ENCODE measurements at places on chromosomes 7 and 10.
A peak's percentile ranks its signal among the peaks of the same experiment; 100 is the strongest.

DNA sequence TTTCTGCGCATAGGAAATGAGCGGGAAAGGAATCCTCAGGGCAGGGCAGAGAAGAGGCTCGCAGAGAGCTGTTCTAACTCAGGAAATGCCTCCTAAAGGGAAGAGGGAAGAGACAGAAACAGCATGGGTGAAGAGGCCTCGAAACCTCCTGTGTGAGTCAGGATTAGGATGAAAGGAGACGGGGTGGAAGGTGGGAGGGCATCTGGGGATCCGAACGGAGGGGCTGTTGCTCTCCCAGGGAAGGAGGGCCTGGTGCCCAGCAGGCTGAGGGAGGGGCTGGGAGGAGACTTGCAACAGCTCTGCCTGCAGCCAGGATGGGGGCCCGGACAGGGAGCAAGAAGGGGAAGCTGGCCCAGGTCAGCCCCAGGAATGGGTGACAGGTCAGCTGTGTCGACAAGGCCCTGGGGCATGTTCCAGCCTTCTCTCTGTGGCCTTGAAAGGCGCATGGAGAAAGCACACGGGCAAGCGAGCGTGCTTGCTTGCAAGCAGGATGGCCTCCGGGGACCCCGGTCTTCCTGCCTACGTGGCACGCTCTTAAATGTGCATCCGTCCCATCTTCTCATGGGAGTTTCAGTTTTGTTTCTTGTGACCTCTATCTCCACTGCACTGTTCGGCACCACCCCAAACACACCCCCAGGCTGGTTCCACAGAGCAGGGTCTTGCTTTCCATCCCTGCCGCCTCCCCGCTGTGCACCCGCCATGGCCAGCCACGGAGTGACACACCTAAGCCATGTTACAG is 63.5 kb downstream of the HIPK2 start:
- DNase-seq: no peak

- DNase-seq: no peak
These were observed 57.3 kb upstream of the CAMK2B start for GRCh38 chr7:44382459-44383265.

DNA sequence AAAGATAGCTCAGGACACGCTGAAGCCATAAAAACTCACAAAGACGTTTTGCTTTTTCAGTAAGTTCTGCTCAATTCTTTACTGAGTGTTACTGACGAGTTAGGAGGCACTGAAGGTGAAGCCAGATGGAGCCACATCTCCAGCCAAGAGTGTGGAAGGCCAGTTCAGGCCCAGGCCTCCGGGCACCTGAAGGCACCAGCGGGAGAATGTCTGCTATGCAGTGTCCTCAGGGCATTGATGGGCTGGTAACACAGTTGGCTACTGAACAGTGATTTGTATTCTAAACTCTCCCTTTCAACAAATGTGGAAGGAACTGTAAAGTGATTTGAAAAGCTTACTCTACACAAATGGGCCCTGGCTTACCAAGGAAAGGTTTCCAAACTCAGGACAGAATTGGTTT is 64.8 kb upstream of the SVIL start:
- DNase-seq: no peak

DNA sequence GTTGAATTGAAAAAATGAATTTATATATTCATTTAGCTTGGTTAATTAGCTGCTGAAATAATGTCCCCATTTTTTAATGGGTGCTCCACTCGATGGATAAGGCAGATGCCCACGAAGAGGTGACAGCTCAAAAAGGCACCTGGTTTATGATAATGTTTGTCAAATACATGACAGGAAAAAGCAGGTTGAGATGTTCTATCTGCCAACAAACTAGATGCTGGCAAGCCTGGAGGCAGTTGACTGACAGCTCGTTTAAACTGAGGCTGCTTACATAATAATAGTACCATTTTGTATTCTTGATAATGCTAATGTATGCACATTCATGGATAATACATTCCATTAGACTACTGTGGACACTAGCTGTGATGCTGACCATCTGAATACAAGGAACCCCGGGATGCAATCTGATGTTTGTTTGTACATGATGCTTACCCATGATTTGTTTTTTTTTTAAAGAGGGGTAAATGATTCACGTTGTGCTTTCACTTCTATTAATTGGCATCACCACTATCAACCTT is 69.0 kb upstream of the GPR158 start:
- DNase-seq: no peak

- DNase-seq: no peak
These were observed 43.4 kb upstream of the LYZL1 start for GRCh38 chr10:29245476-29245875.

DNA sequence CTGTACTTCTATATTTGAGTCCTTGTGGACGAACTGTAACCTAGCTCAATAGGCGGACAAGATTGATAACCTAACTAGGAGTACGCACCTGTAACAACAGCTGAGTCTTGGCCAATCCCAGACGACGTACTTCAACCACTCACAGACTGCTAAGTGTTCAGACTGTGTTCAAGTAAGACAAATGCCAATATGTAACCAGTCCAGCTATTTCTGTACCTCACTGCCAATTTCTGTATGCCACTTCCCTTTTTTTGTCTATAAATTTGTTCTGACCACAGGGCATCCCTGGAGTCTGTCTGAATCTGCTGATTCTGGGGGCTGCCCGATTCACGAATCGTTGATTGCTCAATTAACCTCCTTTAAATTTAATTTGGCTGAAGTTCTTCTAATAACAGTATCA is 32.2 kb downstream of the HACD1 start:
- no peak for DNase-seq

GRCh38 chr10:78531088-78531487 is 497.4 kb downstream of the RPS24 start:
- DNase-seq: no peak

- DNase-seq: no peak
These were observed 561.7 kb downstream of the PTPRN2 start for GRCh38 chr7:158025686-158026600.

DNA sequence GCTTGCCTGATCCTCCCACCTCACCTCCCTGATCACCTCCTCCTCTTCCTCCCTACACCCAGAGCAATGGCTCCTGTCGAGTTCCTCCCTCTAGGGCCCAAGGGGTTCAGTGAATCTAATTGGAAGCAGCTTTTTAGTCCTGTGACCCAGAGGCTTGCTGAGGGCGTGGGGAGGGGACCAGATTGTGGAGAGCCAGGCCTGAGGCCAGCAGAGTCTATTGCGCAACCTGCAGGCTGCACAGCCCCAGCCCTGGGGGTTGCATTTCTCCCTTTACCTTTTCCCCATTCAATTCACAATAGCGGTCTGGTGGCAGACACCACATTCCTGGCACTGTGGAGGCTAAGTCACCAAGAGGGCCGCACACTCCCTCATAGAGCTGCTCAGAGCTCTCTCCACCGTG is 32.5 kb downstream of the GHRHR start:
- no peak for DNase-seq

DNA sequence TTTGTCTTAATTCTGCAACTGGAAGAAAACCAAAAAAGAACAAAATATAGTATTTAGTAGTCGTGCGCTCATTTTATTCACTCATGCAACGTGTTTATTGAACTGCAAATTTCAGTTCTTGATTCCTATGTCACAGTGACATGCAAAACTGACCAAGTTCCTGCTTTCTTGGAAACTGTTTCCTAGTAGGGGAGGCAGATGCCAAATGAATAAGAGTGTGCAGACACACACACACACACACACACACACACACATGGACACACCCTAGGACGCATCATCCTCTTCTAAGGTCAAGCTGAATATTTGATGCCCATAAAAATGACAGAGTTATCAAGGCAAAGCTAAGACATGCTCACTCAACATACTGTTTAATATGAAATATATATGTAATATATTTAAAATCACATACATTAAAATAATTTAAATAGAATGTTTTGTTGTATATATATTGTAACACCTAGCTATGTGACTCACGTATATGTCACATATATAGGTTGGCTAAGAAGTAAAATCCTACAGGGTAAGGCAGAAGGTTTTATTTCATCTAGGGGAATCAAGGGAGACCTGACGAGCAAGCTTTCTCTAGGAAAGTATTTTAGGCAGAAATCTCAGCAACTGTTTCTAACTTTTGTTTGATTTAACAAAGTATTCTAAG is 79.6 kb downstream of the SVIL start:
- DNase-seq: no peak

DNA sequence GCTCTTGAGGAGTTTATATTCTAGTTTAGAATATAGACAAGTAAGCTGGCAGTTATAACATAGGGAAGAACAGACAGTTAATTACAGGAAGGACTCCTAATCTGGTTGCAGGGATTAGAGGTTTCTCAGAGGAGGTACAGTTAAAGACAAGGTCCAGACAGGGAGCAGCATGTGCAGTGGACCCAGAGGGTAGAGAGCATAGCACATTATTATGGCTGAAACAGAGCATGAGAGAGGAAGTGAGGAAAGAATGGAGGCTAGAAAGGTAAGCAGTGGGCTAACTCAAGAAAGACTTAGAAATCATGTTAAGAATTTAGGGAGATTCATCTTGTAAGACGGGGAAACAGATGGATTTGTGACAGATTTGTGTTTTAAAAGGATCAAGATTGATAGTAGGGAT is 9.7 kb downstream of the MIOS start:
- DNase-seq: no peak

DNA sequence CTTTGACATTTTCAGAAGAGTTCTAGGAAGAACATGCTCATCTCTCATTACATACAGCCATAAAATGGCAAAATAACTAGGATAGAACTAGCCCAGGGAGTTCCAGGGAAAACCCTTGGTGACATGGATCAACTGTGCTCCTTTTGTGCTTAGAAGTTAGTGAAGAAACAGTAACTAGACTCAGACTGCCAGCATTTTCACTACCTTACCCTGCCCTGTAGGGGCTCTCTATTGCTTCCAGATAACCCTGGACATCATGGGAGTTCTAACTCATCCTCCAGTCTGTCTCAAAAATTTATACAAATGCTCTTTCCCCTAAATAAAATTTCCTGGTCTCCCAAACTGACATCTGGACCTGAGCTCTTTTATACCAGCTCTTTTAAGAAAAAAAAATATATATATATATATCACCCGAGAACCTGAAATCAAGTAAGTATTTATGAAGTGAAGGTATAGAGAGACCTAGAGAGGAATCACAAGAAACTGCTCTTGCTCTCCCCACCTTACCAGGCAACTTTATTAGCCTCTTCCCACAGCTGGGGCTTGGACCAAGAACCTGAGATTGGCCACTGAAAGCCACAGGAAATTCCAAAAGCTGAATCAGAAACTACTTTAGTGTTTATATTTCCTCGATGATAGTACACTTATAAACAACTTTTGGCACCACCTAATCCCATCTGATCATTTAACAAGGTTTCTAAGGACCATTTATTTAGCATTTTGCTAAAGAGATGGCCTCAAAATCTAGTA is 101.4 kb downstream of the RELN start:
- DNase-seq: no peak

GRCh38 chr7:106660862-106661720 is at the start of gene CCDC71L:
TSS of gene CCDC71L (minus strand) at chr7:106661158. CDS start at chr7:106660896, 262 bp downstream.
- DNase-seq: peak; percentile 90

GRCh38 chr10:7045891-7046599 is 364.8 kb downstream of the SFMBT2 start:
- no peak for DNase-seq

DNA sequence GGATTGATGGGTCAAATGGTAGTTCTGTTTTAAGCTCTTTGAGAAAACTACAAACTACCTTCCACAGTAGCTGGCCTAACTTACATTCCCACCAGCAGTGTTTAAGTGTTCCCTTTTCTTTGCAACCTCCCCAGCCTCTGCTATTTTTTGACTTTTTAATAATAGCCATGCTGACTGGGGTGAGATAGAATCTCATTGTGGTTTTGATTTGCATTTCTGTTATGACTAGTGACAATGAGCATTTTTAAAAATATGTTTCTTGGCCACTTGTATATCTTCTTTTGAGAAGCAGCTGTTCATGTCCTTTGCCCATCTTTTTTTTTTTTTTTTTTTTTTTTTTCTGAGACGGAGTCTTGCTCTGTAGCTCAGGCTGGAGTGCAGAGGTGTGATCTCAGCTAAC is 155.2 kb upstream of the BMPER start:
- no peak for DNase-seq

- DNase-seq: no peak
These were observed 820.6 kb upstream of the KCND2 start for GRCh38 chr7:119452401-119452800.

DNA sequence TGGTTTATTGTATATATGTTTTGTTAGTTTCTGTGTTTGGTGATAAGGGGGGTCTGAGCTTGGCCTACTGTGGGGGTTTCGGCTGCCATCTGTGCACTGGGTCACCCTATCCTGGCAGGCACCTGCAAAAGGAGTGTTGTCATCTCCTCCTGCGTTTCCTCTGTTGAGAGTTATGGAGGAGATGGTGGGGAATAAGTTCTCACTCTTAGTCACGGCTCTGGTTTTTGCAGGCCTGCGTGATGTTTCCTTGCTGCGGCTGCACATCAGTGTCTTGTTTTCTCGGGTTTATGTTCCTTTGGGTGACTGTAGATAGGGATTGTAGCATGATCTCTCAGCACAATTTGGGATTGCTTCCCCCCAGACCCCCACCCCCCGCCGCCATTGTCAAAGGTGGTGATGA is 36.8 kb downstream of the CCM2 start:
- no peak for DNase-seq

DNA sequence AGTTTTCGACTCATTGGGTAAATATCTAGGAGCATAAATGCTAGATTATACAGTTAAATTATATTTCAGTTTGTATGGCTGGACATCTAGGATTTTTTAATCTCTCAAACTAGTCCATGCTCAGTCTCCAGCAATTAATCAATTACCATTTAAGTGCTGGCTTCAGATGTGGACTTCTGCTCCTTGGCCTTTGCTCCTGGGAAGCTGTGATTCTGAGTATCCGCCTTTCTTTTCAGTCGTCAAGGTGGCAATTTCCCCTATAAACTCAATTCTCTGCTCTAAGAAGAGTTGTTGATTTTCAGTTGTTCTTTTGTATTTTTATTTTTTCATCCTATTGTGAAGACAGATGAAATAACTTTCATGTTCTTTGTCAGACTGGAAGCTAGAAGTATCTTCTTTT is 23.7 kb downstream of the TFPI2 start:
- DNase-seq: no peak

GRCh38 chr10:43396061-43396927 is 12.7 kb downstream of the HNRNPF start:
- DNase-seq: peak; percentile 76

DNA sequence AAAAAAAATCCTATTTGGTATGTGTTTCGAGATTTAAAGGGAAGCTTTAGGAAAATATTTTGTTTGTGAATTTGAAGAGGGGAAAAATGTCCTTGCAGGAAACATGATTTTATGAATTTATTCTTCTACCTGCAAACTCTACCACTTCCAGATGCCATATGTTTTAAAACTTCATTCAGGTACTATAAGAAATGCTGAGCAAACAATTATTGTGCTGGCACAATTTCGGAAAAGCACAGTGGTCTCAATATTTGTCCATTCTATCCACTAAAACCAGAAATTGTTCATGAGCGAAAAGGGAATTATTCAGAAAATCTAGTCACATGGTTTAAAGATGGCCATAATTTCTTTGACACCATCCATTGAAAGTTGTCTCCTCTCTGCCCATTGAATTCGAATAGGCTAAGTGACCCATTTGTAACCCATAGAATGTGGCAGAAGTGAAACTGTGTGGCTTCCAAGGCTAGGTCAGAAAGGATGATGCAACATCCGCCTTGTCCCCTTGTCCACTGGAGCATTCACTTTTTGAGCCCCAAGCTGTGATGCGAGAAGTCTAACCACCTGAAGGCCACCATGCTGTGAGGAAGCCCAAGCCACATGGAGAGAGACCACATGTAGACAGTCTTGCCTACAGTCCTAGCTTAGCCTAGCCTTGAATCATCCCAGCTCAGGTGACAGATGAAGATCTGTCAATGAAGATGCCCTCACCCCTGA is 189.8 kb upstream of the PRKCQ start:
- DNase-seq: no peak

- DNase-seq: no peak
These were observed 27.0 kb downstream of the DLD start for GRCh38 chr7:107917763-107918651.

GRCh38 chr10:91350651-91351081 is 59.5 kb upstream of the HECTD2 start:
- no peak for DNase-seq
